Right hindlimb (tissue), 1 donor: ENCODE measurements at places on chromosomes 2 and 18.

GRCh38 chr2:34875091-34875745 lies 1276.1 kb upstream of the FAM98A start:
- DNase-seq, result no peak

DNA sequence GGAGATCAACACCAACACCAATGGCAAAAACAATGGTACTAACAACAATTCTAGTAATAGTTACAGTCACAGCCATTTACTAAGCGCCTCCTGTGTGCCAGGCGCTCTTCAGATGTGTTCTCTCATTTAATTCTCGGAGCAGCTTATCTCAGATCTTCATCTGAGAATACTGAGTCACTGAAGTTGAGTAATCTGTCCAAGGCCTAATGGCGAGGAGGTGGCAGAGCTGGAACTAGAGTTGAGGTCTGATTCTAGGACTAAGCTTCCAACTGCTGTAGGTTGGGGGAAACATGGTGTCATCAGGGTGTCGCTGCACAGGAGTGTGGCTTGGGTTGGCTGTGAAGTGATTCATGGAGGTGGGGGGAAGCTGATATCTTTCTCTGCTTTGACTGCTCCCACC lies 156.1 kb downstream of the DYSF start:
- peak; percentile 11 for DNase-seq

GRCh38 chr2:139067874-139068273 lies 287.7 kb upstream of the NXPH2 start:
- DNase-seq, result no peak

DNA sequence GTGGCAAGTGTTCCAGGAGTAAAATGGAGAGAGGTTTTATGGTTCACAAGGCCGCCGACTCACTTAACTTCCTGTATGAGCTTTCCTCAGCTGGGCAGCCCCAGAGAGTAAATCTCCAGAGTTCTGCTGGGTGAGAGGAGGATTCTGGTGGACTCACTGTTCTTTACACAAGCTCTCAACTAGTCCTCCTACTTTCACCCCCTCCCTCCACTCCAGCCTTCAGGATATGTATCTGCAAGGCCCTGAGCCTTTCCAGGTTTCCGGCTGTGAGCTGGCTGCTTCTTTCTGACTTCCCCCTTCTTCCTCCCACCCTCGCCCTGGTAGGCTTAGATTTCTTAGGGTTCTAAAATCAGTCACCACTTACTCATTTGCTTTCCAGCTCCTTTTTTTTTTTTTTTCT lies 34.0 kb downstream of the EML6 start:
- DNase-seq, result no peak

DNA sequence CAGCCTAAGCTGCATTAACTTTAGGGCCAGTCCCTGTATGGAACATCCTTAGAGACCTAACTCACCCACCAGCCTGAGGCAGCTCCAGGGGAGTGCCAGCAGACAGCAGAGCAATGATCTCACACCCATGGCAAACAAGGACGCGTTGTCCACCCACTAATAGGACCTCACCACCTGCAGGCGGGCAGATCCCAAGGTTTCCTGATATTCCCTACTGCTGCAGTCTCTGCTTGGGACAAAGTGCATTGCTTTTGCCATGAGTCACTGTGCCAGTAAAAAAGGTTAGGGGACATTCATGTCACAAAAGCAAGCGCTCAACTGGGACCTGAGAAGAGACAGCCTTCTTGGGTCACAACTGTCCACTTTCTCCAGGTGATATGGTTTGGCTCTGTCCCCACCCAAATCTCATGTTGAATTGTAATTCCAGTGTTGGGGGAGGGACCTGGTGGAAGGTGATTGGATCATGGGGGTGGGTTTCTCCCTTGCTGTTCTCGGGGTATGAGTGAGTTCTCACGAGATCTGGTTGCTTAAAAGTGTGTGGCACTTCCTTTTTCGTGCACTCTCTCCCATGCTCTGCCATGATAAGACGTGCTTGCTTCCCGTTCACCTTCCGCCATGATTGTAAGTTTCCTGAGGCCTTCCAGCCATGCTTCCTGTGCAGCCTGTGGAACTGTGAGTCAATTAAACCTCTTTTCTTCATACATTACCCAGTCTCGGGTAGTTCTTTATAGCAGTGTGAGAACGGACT lies 160.2 kb downstream of the MIB1 start:
- DNase-seq, result no peak

DNA sequence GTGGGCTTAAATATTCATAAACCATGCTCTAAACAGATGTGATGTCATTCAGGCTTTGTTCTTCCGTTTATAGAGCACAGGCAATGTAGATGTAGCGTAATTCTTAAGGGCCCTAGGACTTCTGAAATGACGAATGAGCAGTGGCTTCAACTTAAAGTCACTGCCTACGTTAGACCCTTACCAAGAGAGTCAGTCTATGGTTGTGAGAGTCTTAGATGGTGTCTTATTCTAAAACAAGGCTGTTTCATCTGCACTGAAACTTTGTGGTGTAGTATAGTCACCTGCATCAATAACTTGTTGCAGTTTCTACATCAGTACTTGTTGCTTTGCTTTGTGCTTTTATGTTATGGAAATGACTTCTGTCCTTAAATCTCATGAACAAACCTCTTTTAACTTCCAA lies 56.0 kb downstream of the PIK3C3 start:
- no peak for DNase-seq

DNA sequence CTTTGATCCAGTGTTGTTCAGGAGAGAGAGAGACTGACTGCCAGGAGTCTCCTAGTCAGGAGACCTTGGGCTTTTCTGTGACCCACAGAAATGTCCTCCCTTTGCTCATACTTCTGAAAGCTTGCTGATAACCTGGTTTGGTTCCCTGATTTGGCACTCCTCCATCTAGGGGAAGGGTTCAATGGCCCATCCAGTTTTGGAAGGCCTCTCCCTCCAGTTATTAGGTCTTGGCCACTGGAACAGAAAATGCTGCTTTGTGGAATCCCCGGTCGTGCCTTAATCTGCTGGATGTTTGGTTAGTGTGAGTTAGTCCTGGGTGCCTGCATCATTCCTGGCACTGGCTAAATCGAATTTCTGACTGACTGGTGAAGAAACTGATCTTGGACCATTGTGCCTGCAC lies 35.7 kb downstream of the KDM3A start:
- no peak for DNase-seq

DNA sequence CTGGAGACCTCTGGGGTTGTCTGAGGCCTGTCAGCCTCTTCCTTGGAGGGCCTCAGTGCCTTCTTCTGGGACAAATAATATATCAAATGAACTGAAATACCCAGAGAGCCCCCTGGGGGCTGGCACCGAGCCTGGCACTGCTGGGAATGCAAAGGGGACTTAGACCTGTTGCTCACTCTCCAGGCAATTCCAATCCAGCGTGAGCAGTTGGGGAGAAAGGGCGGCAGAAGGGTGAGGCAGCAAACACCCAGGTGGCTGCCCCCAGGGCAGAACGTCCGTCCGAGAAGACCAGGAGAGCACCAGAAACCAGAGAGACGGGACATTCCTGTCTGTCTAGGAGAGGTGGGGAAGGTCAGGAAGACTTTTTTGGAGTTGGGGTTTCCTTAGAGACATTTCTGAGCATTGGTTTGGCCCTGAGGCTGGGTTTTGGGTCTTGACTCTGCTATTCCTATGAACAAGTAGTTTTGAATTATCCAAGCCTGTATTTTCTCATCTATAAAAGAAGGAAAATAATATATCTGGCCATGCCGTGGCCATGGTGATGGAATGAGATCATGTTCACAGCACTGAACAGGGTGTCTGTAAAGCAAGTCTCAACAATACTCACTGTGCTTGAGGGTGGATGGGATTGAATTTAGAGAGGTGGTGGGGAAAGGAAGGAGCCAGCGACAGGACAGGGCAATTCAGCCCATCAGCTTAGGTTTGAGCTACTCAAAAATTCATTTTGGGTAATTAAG lies 44.3 kb upstream of the ZBTB7C start:
- DNase-seq, result peak; percentile 65

DNA sequence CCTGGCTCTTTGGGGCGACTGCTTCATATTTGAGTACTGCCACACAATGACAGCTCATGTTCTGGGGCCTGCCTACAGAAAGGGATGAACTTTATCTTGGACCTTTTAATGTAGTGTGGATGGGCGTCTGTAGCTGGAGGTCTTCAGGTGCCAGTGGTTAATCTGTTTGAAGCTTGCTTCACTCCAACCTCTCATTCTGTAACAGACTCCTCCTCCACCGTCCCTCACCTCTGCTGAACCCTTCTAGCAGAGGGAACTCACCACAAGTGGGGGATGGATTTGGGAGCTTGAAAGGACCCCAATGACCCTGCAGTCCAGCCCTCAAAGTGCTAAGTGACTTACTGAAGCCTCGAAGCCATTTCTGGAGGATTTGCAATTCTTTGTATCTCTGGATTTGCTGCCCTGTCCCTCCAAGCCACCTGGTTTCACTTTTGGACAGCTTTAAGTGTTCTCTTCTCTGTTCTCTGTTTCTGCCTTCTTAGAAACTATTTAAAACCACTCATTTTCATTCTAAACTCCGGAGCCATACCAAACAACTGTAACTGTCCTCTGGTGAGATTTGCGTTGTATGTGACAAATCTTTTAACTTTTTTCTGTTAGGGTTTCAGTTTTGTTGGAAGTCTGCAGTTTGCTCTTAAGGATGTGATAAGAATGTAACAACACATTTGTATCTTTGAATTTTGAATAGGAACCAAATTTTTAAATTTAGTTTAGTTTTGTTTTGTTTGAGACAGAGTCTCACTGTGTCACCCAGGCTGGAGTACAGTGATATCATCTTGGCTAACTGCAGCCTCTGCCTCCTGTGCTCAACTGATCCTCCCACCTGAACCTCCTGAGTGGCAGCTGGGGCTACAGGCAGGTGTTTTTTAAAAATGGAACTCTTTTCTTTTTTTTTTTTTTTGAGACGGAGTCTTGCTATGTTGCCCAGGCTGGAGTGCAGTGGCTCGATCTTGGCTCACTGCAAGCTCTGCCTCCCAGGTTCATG lies 37.0 kb upstream of the CASP8 start:
- DNase-seq, result no peak

- peak; percentile 9 for DNase-seq
Observed at GRCh38 chr2:236627841-236628240, 58.2 kb downstream of the ACKR3 start.

GRCh38 chr2:174663550-174663949 lies 65.9 kb upstream of the WIPF1 start:
- peak; percentile 69 for DNase-seq

GRCh38 chr2:206989311-206989710 lies 50.0 kb downstream of the CPO start:
- no peak for DNase-seq

GRCh38 chr18:24656050-24656449 lies 195.6 kb downstream of the HRH4 start:
- no peak for DNase-seq

DNA sequence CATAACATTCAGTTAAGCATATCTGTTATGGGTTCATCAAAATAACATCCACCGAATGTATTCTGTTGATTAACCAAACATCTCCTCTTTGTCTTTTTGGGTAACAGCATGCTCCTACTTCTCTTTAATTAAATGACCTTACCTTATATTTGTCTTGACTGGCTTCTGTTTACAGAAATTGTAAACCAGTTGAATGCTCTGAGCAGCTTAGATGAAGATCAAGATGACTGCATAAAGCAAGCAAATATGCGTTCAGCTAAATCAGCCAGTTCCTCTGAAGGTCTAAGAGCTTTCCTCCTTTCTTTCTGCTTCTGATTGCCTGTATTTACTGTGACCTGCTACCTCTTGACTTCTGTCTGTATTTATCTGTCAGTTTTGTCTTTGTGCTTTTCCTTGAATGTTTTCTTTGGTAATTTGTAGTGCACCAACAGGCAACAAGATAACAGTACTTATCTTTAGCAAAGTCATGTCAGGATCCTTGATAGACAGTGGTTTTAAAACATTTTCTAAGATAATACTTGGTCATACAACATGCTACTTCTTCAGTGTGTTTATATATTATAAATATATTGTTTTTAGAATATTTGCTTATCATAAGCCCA lies 152.8 kb downstream of the EHBP1 start:
- DNase-seq, result no peak

DNA sequence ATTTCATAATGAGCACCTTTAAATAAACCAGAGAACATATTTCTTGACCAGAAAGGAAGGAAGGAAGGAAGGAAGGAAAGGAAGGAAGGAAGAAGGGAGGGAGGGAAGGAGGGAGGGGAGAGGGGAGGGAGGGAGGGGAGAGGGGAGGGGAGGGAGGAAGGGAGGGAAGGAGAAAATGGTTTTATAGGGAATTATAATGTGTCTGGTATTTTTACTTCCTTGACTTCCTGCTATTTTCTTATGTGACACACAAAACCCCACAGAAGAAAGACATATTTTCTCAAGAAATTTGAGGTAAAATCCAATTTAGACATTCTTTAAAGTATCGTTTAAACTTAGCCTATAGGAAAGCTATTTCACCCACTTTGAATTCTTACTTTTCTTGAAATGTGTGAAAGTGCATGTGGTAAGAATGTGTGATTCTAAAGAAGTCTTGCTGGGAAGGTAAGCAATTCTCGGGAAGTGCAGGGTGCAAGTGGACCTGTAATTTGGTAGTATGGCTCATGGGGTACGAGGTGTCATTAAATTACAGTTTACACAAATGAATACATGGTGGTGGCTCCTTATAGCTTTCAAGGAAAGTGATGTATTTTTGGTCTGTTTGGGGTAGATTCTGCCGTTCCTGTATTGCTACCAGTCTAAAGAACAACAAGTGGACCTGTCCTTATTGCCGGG lies 18.0 kb downstream of the RNF125 start:
- no peak for DNase-seq

DNA sequence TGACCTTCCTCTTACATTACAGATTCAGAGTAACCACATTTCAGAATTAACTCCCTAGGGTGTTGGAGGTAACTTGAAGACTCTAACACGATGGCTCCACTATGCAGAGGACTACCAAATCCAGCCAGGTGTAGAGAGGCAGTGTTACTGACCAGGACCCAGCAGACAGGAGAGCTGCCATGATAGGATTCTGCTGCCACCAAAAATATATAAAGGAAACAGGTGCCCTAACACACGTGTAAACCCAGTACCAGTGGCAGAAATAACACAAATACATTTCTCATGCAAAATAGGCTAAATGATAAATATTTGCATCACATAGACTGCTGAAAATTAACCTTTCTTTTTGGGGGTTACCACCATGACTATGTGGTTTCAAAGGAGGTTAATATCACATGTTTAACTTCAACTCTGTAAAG lies 7.0 kb downstream of the ZBTB14 start:
- DNase-seq, result no peak

DNA sequence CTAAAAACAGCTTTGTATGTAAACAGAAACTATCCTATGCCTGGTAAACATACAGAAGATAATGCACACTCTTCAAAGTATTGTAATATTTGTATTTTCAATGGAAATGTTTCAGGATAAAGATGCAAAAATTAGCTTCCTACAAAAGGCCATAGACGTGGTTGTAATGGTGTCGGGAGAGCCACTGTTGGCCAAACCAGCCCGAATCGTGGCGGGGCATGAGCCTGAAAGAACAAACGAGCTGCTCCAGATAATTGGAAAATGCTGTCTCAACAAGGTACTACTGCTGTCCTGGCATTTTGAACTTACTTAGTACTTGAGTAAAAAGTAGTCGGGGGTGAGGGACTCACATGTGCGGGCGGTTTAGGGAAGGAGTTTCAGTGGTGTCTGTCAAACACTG lies 5.4 kb downstream of the TRAF3IP1 start:
- no peak for DNase-seq

DNA sequence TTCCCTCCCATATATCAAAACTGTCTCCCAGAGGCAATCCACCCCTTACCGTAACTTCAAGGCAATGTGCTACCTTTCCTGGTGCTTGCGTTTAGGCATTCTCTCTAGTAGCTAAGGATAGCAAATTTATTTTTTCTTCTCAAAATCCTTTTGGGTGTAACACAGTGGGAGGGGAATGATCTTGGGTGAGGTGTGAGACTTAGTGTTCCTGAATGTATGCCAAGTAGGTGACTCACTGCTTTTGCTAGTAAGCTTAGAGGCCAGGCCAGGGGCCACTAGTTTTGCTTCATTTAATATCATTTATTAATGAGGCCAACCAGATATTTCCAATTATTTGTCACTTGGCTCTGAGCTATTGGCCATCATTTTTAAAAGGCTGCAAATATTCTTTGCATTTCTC lies 135.5 kb downstream of the NAPG start:
- no peak for DNase-seq
